ENCODE measurements at places on chromosomes 4 and X.

GRCh38 chrX:70618467-70618866, 173.8 kb downstream of the DLG3 start:
- no peak for DNase-seq

GRCh38 chrX:11427453-11428071, 134.3 kb downstream of the AMELX start:
- DNase-seq: peak; percentile 7

DNA sequence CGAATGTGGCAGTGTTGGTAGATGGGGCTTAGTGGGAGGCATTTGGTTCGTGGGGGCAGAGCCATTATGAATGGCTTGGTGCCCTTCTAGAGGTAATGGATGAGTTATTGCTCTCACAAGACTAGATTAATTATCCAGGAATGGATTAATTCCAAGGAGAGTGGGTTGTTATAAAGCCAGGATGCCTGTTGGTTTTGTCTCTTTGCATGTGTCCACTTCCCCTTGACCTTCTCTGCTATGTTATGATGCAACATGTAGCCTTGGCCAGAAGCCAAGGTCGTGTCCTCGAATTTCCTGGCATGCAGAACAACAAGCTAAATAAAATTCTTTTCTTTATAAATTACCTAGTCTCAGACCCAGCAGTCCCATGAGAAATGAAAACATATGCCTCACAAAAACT, 111.2 kb upstream of the PLS3 start:
- no peak for DNase-seq

DNA sequence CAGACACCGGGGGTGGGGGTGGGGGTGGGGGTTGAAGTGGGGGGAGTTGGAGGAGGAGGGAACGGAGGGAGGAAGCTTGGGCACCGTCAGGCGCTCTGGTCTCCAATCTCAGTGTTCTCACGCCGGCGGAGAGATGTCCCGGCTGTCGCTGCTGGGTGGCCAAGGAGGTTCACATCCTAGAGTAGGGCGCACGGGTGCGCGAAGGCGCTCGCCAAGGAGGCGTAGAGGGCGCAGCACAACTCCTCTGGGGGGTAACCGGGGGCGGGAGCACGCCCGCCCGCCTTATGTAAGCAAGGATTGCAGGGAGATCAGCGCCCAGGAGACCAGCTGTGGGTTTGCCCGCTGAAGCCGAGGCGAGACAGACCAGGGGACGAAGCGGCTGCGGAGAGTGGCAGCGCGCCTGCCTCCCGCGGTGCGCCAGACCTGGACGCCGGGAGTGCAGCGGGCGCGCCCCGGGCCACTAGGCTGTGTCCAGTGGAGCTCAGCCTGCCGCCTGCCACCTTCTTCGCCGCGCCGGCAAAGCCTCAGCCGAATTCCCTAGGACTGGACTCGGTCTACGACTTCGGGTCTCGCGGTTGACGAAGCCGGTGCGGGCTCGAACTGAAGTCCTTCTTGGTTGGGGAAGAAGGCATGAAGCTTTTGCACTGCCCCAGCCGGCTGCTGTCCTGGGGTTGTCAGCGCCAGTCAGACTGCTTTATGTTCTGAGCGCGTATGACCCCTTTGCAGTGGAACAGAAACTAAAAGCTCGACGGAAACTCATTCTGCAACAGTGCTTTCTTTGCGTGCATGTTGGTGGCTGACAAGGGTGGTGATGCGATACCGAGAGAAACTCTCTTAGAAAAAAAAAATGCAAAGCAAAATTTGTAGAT, 707 bp upstream of the UNC5C start:
- DNase-seq: peak; percentile 70

Measured in WERI-Rb-1 (cell line).